Activated CD8-positive, alpha-beta T cell treated with anti-CD3 and anti-CD28 coated beads for 36 hours (primary cell): ENCODE measurements at places on chromosomes 5 and 9. TPM values are rescaled to one million over a fixed set of nuclear protein-coding genes. Genes with fewer than 3 reads are reported as not detected.
A peak's percentile ranks its signal among the peaks of the same experiment; 100 is the strongest.

The RNF183 gene
- total RNA-seq, result not detected

The ARHGEF28 gene
- total RNA-seq, result 0.05 TPM

GRCh38 chr9:128122809-128123175, 4.7 kb downstream of the PTGES2 start:
- no peak overlapping the region for H3K4me3 ChIP-seq
- no peak for DNase-seq
- no peak overlapping the region for H3K27ac ChIP-seq
- H3K4me1 ChIP-seq, result peaks cover 20% of the 10 kb centered on the region

- no peak overlapping the region for H3K4me3 ChIP-seq
- H3K36me3 ChIP-seq, result no peaks in the 10 kb centered on the region
- no peak for DNase-seq
- peaks cover 19% of the 10 kb centered on the region for H3K27me3 ChIP-seq
Measured at GRCh38 chr5:149677731-149678130, 52.4 kb upstream of the PPARGC1B start.

DNA sequence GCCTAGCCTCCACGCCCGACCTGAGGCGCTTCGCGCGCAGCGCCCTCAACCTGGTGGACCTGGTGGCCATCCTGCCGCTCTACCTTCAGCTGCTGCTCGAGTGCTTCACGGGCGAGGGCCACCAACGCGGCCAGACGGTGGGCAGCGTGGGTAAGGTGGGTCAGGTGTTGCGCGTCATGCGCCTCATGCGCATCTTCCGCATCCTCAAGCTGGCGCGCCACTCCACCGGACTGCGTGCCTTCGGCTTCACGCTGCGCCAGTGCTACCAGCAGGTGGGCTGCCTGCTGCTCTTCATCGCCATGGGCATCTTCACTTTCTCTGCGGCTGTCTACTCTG, 1.4 kb downstream of the KCNV2 start:
- no peak overlapping the region for H3K27ac ChIP-seq
- no peak for DNase-seq
- H3K4me3 ChIP-seq, result no peak overlapping the region
- H3K27me3 ChIP-seq, result no peaks in the 10 kb centered on the region
- H3K36me3 ChIP-seq, result peaks cover 37% of the 10 kb centered on the region
- no peaks in the 10 kb centered on the region for H3K4me1 ChIP-seq

DNA sequence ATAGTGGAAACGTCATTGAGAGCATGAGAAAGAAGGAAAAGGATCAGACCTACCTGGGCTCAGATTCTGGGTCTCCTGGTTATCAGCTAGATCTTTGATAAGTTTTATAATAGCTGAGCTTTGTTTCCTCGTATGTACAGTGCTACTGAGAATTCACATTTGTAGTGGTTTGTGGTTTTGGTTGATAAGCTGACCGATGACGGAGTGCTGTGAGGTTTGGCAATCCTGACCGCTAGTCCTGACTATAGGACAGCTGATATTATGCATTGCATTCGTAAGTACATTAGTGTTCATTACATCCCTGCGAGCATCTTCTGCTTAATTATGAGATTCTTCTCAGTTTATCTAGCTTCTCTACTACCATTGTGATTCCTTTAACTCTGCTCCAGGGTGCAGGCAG, 190.7 kb upstream of the SLC27A6 start:
- H3K27me3 ChIP-seq, result no peaks in the 10 kb centered on the region
- peaks cover 13% of the 10 kb centered on the region for H3K4me1 ChIP-seq
- H3K36me3 ChIP-seq, result no peaks in the 10 kb centered on the region
- no peak overlapping the region for H3K27ac ChIP-seq
- no peak for DNase-seq
- no peak overlapping the region for H3K4me3 ChIP-seq

DNA sequence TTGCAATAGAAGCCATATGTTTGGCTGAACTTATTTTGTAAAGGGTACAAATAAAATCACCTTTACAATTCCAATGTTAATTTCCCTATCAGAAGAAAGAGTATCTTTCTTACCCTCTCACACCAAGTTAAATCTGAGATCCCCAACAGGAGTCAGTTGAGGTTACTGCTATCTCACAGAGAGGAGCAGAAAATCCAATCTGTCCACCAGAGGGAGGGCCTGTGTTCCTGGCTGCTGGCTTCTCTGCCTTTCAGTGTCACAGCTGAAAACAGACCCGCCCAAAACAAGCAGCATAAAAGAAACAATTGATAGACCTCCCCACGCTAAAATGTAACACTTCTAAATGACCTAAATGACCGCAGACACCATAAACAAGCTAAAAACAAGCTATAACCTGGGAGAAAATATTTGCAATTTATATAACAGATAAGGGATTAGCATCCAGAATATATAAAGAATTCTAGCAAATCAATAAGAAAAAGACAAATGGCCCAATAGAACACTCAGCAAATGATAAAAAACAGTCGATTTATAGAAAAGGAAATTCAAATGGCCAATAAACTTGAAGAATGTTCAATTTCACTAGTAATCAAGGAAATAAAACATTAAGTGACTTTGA, 24.5 kb upstream of the MVB12B start:
- H3K4me3 ChIP-seq, result no peak overlapping the region
- no peak overlapping the region for H3K27ac ChIP-seq
- peaks cover 1% of the 10 kb centered on the region for H3K27me3 ChIP-seq
- peak; percentile 71 for DNase-seq
- H3K4me1 ChIP-seq, result peaks cover 1% of the 10 kb centered on the region

- no peak for DNase-seq
- no peak overlapping the region for H3K4me3 ChIP-seq
- H3K27me3 ChIP-seq, result peaks cover 12% of the 10 kb centered on the region
- no peak overlapping the region for H3K27ac ChIP-seq
- H3K4me1 ChIP-seq, result no peaks in the 10 kb centered on the region
Measured at GRCh38 chr9:90787771-90788460, 13.7 kb upstream of the SYK start.

The SPINK13 gene
- total RNA-seq, result not detected

- no peak overlapping the region for H3K27ac ChIP-seq
- no peaks in the 10 kb centered on the region for H3K36me3 ChIP-seq
- H3K27me3 ChIP-seq, result no peaks in the 10 kb centered on the region
- no peaks in the 10 kb centered on the region for H3K4me1 ChIP-seq
- DNase-seq, result no peak
- no peak overlapping the region for H3K4me3 ChIP-seq
Measured at GRCh38 chr5:96300976-96301375, 132.1 kb downstream of the PCSK1 start.

GRCh38 chr9:73133921-73134407, 17.7 kb upstream of the ANXA1 start:
- peaks cover 1% of the 10 kb centered on the region for H3K36me3 ChIP-seq
- H3K27me3 ChIP-seq, result no peaks in the 10 kb centered on the region
- peak overlapping the region; percentile 31 for H3K27ac ChIP-seq
- no peak overlapping the region for H3K4me3 ChIP-seq
- H3K4me1 ChIP-seq, result peaks cover 43% of the 10 kb centered on the region

The SLC1A1 gene
- total RNA-seq, result 0.09 TPM

GRCh38 chr5:166980666-166981065, 1310.8 kb upstream of the WWC1 start:
- no peaks in the 10 kb centered on the region for H3K36me3 ChIP-seq
- H3K4me1 ChIP-seq, result no peaks in the 10 kb centered on the region
- no peak overlapping the region for H3K27ac ChIP-seq
- no peak for DNase-seq
- H3K4me3 ChIP-seq, result no peak overlapping the region

The COL23A1 gene
- 0.11 TPM for total RNA-seq

- peaks cover 8% of the 10 kb centered on the region for H3K27me3 ChIP-seq
- H3K4me1 ChIP-seq, result peaks cover 12% of the 10 kb centered on the region
- H3K27ac ChIP-seq, result no peak overlapping the region
- no peaks in the 10 kb centered on the region for H3K36me3 ChIP-seq
- peak; percentile 54 for DNase-seq
Measured at GRCh38 chr5:14109041-14109747, 33.9 kb upstream of the TRIO start.

DNA sequence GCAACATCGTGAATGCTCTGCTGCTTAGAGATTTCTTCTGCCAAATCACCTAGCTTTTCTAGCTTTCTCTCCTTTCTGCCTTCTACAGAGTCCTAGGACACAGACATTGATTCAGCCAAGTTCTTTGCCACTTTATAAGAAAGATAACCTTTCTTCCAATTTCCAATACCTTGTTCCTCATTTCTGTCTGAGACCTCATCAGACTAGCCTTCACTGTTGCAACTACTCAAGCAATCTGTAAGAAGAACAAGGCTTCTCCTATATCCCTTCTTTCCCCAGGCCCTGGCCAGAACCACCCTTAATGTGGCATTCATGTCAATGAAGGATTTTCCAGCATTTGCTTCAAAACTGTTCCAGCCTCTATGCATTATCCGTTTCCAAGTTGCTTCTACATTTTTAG, 24.3 kb downstream of the FBXO10 start:
- H3K27me3 ChIP-seq, result no peaks in the 10 kb centered on the region
- H3K4me1 ChIP-seq, result no peaks in the 10 kb centered on the region
- no peak for DNase-seq
- H3K36me3 ChIP-seq, result no peaks in the 10 kb centered on the region
- no peak overlapping the region for H3K27ac ChIP-seq
- H3K4me3 ChIP-seq, result no peak overlapping the region

DNA sequence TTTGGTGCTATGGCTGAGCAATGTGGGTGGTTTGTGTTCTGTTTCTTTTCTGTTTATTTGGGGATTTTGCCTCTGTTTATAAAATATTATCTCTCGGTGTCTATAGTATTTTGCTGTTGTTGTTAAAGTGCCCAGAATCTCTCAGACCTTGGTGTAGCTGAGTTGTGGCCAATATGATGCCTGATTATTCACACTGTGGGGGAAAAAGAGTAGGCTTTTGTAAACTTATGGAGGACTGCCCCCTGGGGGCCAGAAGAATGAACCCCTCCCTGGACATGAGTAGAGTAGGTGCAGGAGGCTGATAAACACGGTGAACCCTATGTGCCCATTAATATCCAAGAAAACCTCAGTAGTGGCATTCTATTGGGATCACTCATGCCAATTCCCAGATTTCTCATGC, 49.0 kb upstream of the DPYSL3 start:
- no peaks in the 10 kb centered on the region for H3K36me3 ChIP-seq
- peak; percentile 22 for DNase-seq
- no peak overlapping the region for H3K27ac ChIP-seq
- peaks cover 1% of the 10 kb centered on the region for H3K27me3 ChIP-seq
- H3K4me3 ChIP-seq, result no peak overlapping the region

GRCh38 chr5:3671337-3671736, 75.7 kb downstream of the IRX1 start:
- no peaks in the 10 kb centered on the region for H3K27me3 ChIP-seq
- H3K4me1 ChIP-seq, result no peaks in the 10 kb centered on the region
- DNase-seq, result no peak

DNA sequence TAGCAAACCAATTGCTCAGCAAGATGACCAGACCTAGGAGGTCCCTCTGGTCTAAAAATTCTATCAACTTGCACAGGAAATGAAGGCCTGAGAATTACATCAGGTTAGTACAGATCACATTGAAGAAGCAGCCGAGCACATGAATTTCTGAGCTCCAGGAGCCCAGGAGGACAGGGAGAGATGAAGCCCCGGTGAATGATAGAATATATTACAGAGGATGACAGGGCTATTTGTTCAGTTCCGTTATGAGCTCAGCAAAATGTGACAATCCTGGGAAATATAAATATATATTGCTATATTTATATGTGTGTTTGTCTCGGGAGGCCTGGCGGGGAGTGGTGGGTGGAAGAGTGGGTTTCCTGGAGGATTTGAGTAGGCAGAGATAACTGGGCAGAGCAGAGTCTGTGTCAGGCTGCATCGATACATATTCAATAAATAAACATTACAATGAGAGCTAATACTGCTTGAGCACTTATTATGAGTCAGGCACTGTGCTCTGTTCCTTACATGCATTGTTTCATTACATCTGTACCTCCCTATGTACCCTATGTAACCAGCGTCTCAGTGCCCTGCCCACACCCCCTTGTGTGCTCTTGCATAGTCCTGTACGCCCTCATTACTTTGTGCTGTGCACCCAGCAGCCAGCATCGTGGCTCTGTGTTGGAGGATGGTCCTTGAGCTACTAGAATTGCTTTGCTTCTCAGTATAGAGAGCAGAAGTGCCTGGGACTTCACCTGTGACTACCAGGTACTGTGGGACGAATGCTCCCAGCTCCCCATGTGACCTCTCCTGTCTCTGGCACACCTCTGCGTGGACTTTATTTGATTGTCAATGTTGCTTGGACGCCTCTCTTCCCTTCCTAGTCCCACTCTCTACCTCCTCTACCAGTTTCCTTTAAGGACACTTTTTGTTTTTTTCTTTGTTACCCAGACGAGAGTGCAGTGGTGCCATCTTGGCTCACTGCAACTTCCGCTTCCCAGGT, 58.1 kb upstream of the KLF9 start:
- H3K27ac ChIP-seq, result no peak overlapping the region
- H3K4me1 ChIP-seq, result peaks cover 26% of the 10 kb centered on the region
- no peak for DNase-seq

DNA sequence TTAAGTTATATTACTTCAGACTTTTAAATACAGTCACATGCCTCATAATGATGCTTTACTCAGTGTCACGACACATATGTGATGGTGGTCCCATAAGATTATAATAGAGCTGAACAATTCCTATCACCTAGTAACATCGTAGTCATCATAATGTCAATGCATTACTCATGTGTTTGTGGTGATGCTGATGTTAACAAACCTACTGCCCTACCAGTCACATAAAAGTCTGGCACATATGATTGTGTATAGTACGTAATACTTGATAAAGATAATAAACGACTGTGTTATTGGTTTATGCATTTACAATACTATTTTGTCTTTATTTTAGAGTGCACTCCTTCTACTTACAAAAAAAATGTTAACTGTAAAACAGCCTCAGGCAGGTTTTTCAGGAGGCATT, 103.7 kb downstream of the PAM start:
- H3K4me3 ChIP-seq, result no peak overlapping the region
- H3K27me3 ChIP-seq, result no peaks in the 10 kb centered on the region
- H3K36me3 ChIP-seq, result no peaks in the 10 kb centered on the region
- no peak overlapping the region for H3K27ac ChIP-seq
- peaks cover 18% of the 10 kb centered on the region for H3K4me1 ChIP-seq

DNA sequence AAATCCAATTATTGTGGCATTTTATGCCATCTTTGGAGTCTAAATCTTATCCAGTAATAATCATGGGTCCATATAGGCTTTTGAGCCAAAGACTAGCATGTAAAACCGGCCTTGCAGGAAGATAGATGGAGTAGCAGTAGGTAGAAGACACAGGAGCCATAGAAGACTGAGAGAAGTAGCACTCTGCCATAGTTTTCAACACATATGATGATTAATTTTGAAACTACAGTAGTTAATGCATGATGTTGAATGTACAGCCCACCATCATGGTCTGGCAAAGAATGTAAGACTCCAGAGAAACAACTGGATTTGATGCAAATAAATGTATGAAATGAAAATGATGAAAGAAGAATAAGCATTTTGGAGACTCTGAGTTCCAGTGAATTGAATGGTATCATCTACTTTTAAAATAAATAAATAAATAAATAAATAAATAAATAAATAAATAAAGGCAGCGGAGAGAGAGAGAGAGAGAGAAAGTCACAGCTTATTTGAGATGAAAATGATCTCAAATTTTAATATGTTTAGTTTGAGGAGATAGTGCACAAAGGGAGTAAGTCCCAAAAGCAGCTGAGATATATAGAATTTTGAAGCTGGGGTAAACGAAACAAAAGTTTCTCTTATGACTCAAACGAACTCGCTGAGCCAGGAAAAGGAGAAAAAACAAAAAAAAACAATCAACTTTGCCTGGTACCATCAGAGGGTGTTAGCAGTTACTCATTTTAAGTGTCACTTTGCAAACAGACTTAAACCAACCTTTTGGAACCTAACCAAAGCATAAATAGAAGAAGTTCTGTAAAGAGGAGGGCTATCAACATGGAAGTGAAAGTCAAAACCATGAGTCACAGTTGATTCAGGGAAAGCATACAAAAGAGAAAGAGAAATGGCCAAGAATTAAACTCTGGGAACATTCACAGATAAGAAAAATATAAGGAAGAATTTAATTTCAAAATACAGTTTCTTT, 388.7 kb downstream of the CETN3 start:
- DNase-seq, result no peak
- H3K27ac ChIP-seq, result no peak overlapping the region
- H3K4me1 ChIP-seq, result no peaks in the 10 kb centered on the region
- no peak overlapping the region for H3K4me3 ChIP-seq
- H3K27me3 ChIP-seq, result no peaks in the 10 kb centered on the region
